Hepatic stellate cell (primary cell): ENCODE measurements at places on chromosomes 6 and 20.

GRCh38 chr20:64265201-64265600, 9.7 kb downstream of the PCMTD2 start:
- no peak for DNase-seq

GRCh38 chr20:23770384-23770783, 19.6 kb upstream of the CST1 start:
- DNase-seq = no peak

- no peak for DNase-seq
Measured at GRCh38 chr6:133550026-133550425, 308.9 kb downstream of the EYA4 start.

- DNase-seq = no peak
Measured at GRCh38 chr6:147759536-147759935, 251.0 kb downstream of the SAMD5 start.

DNA sequence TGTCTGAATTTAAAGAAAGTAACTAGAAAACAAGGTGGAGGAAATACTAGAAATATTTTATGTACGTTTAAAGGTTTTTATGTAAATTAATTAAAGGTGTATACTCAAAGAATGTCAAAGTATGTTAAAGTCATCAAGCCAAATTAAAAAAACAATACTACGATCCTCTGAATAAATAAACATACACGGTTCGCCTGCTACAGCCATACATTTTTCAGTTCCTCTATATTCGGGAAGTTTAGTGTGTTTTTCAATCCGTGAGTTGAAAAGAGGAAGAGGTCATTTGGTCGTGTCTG, 626 bp downstream of the STX7 start:
- DNase-seq = no peak

DNA sequence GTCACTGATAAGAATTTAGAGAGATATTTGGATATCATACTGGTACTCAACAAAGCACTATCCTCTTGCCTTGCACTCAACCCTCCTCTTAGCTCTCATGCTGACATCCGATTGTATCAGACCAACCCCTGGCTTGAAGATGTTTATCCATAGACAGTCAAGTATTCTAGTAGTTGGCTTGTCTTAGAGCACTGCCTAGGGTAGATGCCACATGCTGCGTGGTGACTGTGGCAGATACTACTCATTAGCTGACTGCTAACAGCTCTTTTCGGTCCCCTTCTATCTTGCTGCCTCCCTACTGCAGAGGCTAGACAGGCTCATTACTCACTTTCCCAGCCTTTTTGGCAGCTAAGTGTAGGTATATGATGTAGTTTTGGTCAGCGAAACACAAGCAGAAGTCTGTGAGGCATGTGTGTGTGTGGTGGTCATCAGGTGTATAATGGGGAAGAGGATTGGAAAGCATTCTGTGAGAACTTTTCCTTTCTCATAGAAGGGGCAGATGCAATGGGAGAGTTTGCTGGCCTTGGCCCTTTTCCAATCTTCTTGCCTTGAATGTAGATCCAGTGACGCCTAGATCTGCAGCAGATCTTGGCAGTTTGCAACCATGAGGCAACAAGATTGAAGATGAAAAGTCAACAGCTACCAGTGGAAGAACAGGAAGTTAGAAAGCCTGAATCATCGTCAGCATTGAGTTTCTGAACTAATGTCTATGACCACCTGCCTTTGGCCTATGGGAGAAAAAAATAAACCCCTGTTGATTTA, 4.4 kb upstream of the IFNGR1 start:
- no peak for DNase-seq

DNA sequence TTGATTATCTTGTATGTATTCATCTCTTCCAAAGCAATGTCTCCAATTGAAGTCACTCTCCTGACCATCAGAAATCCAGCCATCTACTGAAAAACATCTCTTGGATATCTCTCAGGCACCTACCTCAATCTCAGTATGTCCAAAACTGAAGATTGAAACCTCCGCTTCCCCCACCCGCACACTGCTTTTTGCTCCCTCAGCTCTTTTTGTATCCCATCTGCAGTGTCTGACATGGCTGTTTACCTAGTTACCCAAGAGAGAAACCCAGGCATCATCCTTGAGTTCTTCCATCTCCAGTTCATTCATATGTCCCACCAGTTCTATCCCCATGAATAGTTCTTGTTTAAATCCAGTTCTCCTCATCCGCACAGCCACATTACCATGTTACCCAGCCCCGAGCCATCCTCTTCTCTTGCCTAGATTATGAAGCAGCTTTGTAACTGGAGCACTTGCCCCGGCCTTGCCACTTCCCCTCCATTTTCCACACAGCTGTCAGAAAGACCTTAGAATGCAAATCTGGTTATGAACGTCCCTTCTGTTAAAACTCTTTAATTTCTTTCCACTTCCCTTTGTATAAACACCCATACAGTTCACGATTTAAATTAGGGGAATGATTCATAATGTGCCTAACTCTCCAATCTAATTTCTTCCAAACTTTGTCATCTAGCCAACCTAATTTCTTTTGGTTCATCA, 40.5 kb upstream of the GCLC start:
- DNase-seq = no peak

DNA sequence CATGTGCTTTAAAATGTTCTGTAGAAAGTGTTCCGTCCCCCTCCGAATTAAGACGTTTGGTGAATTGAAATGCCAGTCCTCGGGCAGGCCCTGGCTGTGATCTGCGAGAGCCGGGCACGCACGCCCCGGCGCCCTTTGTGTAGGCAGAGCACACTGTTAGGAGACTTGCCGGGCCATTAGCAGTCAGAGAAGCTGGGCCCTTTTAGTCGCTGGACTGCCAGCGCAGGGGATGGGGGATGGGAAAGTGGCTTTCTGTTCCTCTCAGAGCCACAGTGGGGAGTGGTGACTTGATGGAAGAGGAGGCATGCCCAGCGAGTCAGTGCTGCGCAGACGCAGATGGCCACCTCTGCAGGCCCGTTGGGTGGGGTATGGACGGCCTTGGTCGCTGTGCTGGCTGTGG, 2.2 kb downstream of the PPP1R3G start:
- DNase-seq = no peak

GRCh38 chr6:46220352-46221221, 49.8 kb upstream of the ENPP5 start:
- no peak for DNase-seq
